ENCODE measurements at places on chromosomes 3 and 15.

- no peak for DNase-seq
Observed at GRCh38 chr15:43143203-43143941, 10.0 kb downstream of the TMEM62 start.

DNA sequence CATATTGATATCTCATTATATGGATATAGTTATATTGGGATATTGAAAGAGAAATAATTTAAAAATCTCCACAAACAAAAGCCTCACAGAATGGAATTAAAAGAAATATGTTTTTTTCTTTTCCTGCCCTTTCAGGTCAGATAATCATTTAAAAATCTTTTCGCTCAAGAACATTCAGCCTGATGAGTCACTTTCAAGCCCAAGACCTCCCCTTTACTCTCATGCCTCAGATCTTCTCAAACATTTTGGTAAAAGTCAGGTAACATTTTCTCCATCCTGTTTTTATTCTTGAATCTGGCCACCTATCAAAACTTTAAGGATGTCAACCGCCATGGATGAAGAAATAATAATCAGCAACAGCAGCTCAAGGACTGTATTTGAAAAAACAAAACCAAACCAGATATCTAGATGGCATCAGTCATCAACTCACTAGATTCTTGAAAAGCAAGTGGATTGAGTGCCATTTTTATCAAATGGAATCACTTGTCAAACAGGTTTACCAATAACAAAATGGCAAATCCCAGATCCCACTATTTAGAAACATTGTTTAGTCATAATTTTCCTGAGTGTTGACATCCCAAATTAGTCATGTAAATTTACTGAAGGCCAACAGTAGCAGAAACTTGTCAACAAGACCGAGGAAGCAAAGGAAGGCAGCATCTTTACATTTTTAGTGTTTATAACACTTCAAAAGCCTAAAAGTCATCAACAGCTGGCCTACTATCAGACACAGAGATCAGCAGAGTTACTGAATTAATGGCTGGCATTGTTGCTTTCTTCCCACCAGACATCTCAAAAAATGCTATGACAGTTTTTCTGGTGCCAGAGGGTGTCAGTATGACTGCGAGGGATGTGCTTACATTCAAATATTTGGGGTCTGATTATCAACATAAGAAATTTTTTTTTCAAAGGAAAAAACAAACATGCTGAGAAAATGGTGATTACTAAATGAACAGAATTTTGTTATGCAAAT lies 444.7 kb downstream of the MAGI1 start:
- DNase-seq: no peak

DNA sequence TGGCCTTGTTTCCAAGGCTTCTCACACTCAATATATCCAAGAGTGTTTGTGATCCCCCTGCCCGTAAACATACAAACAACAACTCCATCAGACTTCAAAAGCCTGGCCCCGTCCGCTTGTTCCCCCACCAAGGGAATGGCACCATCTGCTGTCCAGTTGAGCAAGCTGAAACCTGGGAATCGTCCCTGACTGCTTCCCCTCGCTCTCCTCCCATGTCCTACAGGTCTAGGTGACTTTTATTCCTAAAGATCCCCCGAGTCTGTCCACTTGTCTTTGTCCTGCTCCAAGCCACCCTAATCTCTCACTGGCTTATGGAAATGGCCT lies 27.9 kb upstream of the FAM174B start:
- no peak for DNase-seq

DNA sequence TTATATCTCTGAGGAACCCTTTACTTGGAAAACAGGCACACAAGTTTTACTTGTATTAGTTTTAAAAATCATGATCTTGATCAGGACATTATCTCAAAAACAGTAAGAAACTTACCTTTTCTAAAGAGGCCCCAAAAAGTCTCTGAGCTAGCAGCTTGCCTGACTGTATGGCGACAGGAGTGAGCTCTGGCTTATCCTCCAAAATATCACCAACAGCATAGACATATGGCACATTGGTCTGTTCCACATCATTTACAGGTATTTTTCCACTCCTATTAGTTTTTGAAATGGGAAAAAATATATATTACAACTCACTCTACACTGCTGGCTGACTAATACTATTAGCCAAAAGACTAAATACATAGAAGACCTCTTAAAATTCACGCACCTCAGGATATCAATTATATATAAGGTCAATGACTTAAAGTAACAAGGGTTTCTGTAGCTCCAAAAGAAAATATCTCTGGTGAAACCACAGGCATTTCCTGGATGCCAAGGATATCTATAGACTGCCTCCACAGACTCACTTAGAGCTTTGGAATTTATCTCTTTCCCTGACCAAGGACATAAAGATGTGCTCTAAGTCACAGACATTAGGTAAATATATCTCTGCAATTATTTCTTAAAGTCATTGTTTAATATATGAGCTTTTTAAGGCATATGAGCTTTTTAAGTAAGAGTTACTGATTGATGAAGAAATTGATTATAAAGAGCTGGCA lies 33.1 kb downstream of the TXNRD3 start:
- no peak for DNase-seq

- no peak for DNase-seq
Observed at GRCh38 chr3:128485282-128486204, 7.5 kb downstream of the GATA2 start.

DNA sequence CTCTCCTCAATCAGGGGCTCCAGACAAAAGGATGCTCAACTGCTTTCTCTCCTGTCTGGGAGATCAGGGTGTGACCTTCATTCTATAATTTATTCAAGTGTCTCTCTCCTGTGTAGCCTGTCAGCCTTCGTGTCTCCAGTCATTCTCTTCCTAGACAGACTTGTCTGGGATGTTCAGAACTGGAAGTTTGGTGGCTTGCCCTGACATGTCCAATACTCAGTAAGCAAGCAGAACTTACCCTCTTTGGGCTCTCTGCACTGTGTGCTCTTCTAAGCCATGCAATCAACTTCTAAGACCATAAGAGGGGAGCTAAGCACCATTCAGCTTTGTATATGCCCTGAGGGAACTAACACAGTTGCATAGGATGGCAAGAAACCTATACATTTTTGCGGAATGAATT lies 14.1 kb downstream of the ACKR2 start:
- no peak for DNase-seq

DNA sequence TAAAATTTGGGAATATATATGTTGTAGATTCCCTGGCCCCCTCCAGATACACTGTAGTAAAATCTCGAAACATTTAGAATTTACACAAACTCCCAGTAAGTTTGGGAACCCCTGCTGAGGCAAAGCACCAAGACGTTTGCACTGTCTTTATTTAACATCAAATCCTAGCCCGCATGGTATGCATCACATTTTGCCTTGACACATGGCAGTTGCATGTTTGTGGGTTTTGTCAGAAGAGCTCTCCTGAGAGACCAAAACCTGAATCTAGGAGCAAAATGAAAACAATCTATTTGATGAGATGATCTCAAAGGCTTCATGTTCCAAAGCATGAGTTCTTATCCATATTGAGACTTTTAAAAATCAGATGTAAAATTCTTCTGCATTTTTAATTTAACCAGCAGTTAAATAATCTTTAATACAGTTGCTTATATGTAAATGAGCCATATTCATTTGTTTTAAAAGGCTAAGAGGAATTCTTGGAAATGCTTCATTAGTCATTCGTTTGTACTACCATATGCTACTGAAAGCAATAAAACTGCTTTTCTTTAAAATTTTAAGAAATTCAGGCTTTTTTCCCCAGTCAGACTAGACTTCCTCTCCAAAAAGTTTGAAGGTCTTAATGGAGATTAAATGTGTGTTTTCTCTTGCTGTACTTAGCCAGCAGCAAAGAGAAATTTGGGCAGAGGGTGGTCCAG lies 105.2 kb upstream of the BOC start:
- DNase-seq: no peak

DNA sequence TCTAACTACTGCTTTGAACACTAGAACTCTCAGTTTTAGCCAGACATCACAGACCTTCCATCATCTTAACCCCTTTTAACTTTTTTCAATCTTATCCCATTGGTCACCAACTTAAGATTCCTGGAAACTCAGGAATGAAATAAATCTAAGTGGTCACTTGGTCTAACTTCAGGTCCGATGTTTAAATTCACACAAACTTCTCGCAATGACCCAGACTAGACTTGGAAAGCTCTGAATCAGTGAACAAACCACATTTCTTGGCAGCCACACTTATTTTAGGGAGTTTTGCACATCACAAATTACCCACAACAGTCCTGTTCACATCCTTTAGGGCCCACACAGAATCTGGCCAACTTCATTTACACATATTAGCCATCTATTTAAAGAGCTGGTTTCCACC lies 118.9 kb downstream of the MAGI1 start:
- no peak for DNase-seq

GRCh38 chr3:165156757-165157420 lies 39.3 kb downstream of the SLITRK3 start:
- no peak for DNase-seq

GRCh38 chr15:61943992-61944391 lies 116.3 kb downstream of the VPS13C start:
- no peak for DNase-seq

DNA sequence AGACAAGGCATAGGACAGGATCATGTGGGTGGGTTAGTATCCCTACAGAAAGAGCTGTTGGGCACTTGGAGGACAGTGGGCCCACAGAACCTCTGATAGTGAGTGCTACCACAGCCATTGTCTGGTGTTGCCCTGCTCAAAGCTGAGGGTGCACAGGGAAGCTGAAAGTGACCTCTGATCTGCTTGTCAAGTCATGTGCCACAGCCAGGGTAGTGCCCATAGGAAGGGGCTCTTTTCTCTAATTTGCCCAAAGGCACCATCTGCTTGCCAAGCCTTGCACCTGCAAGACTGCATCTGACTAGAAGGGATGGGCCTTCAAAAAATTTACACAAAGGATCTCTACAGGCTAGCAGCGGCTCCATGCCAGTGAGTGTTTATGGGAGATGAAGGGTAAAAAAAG lies 87.4 kb upstream of the GSK3B start:
- no peak for DNase-seq

GRCh38 chr3:111749171-111750170 lies 109.6 kb upstream of the PHLDB2 start:
- no peak for DNase-seq

GRCh38 chr15:64642875-64643274 lies 132.5 kb downstream of the RBPMS2 start:
- DNase-seq: no peak
